HCT116 (cell line): ENCODE measurements at places on chromosomes 7 and 10. TPM values are rescaled to one million over a fixed set of nuclear protein-coding genes. Genes with fewer than 3 reads are reported as not detected.
A peak's percentile ranks its signal among the peaks of the same experiment; 100 is the strongest.

Gene CLDN4
- 234 TPM for total RNA-seq

Gene LRIT2
- total RNA-seq = not detected

DNA sequence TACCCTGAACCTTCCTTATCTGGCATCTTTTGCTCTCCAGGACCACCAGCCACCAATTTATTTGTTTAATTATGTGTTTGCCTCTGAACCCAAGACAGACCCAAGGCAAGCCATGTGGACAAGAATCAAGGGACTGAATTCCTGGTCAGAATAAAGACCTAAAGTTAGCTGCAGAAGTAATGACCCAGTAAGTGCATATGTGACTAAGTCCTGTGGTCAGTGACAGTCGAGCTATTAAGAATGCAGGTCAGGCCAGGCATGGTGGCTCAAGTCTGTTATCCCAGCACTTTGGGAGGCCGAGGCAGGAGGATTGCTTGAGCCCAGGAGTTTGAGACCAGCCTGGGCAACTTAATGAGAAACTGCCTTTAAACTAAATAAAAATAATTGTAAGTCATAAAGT, 139.4 kb downstream of the CCDC71L start:
- no peaks in the 10 kb centered on the region for H3K4me1 ChIP-seq
- DNase-seq = no peak
- H3K36me3 ChIP-seq = no peaks in the 10 kb centered on the region
- H3K27me3 ChIP-seq = no peaks in the 10 kb centered on the region
- H3K27ac ChIP-seq = no peak overlapping the region
- H3K4me3 ChIP-seq = no peak overlapping the region

Gene AKR1E2
- total RNA-seq = 5.0 TPM

DNA sequence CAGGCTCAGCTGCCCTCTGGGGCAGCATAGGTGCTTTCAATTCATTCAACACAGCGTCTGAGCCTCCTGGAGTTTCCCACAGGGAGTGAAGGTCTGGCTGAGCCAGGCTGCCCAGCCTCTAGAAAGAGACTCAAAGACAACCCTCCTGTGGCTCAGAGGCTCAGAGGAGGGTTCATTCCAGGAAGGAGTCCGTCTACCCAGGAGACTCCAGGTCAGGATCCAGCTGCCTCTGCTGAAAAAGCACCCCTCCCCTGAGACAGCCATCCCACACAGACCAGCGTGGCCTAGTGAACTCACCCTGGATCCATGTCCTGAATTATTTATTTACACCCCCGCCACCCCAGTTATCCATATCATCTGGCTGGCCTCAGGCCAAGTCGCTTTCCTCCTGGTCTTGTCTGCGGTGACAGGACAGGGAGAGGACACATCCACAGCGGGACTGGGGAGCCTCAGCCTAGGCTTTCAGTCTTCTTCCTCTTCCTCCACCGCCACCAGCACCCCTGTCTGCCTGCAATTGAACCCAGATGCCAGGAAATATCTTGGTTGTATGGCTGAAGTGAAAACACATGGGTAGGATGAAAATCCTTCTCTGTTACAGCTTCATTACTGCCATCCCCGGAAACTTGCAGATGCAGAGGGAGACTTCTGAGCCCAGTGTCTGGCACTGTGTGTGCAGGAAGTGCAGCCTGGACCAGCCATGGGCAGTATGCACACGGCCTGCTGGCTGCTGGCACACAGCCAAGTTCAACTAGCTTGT, 44.0 kb upstream of the COL13A1 start:
- H3K36me3 ChIP-seq = no peaks in the 10 kb centered on the region
- H3K4me3 ChIP-seq = no peak overlapping the region
- no peaks in the 10 kb centered on the region for H3K4me1 ChIP-seq
- no peak for DNase-seq

DNA sequence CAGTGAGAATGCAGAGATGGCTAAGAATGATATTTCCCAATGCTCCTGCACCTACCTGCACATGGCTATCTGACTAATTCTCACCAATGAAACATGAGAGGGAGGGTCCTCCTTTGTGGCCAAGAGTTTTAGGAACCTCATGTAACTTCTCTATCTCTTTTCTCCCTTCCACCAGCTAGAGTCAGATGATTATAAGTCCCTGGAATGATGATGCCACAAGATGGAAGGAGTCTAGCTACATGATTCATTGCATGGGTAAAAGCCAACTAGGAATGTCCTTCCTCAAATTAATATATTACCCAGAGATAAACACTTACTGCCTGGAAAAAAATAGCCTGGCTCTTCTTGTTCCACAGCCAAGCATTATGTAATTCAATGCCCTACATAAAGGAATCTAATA, 55.1 kb upstream of the AASS start:
- no peak for DNase-seq
- no peak overlapping the region for H3K4me3 ChIP-seq
- H3K27me3 ChIP-seq = no peaks in the 10 kb centered on the region
- H3K4me1 ChIP-seq = no peaks in the 10 kb centered on the region
- no peak overlapping the region for H3K27ac ChIP-seq
- H3K36me3 ChIP-seq = no peaks in the 10 kb centered on the region

Gene CDC14C
- total RNA-seq = not detected

Gene TRIM74
- total RNA-seq = 1.0 TPM

- no peak for DNase-seq
- H3K27me3 ChIP-seq = no peaks in the 10 kb centered on the region
- H3K27ac ChIP-seq = no peak overlapping the region
- H3K4me1 ChIP-seq = no peaks in the 10 kb centered on the region
- peaks cover 4% of the 10 kb centered on the region; the same call in 1 of the 2 replicates for H3K36me3 ChIP-seq
- H3K4me3 ChIP-seq = no peak overlapping the region
These were observed 66.2 kb downstream of the SLC29A4 start for GRCh38 chr7:5349005-5349380.

DNA sequence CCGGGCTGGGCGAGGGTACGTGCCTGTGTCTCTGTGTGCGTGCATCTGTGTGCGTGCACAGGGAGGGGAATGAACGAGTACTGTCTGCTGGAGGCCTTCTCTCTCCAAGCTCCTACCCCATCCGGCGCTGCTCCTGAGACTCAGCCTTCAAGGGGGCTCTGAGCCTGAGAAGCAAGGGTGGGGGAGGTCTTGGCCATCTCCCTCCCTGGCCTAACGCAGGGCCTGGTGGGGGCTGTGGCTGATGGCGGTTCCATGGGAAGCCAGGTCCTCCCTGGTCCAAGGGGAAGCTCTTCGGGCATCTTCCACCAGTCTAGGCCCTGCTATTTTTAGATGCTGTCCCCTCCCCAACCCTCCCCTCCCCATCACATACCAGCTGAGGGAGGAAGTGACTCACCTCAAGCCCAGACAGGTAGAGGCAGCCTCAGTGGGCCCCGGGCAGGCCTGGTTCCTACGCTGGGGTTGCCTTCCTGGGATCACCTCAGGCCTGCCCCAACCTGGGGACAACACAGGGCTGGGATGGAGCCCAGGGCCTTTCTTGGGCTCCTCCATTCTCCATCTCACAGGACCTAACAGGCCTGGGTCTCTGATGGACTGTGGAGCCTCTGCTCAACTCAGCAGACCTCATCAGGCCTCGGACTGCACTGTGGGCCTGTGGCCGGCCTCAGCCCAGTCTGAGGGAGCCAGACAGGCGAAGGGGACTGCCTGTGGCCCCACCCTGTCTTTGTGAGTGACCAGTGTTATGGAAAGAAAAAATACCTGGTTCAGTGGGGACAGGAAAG, 32.2 kb downstream of the DNAJB12 start:
- H3K36me3 ChIP-seq = no peaks in the 10 kb centered on the region
- no peaks in the 10 kb centered on the region for H3K27me3 ChIP-seq
- peaks cover 87% of the 10 kb centered on the region for H3K4me1 ChIP-seq
- peak; percentile 80 for DNase-seq

DNA sequence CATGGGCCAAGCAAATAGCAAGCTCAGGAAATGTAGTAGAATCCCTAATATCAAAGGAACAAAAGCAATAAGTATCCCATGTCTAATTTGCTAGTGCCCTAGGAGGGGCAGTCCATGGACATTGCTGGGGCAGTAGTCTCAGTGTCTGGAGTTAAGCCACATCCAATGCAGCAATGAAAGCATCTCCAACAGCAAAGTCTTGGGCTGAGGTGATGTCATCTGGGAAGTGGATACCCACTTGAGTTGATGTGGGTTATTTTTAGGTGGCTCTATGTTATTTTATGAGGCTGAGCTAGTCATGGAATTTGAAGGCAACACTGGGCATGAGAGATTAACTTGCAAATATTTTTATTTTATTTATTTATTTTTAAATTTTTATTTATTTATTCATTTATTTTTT, 540.0 kb downstream of the ETV1 start:
- H3K4me1 ChIP-seq = no peaks in the 10 kb centered on the region
- no peak overlapping the region for H3K27ac ChIP-seq
- no peak for DNase-seq
- no peaks in the 10 kb centered on the region for H3K36me3 ChIP-seq

DNA sequence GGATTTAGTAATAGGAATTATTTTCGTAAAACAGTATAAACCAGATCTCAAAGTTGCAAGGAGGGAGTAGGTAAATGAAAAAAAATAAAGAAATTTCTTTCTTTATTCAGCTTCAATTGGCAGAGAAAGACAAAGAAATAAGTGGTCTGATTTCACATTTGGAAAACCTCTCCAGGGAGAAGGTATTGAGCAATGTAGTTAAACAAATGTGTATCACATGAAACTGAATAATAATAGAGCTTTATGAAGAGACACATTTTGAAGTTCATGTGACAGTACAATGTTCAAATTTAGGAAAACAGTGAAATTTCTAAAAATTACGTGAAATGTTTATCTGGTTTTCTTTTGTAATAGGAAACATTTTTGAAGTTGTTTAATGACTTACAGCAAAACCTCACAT, 63.0 kb downstream of the TAX1BP1 start:
- H3K4me1 ChIP-seq = no peaks in the 10 kb centered on the region
- DNase-seq = no peak
- no peak overlapping the region for H3K4me3 ChIP-seq
- no peaks in the 10 kb centered on the region for H3K27me3 ChIP-seq

GRCh38 chr10:110852255-110852896, 19.4 kb upstream of the PDCD4 start:
- no peak overlapping the region for H3K27ac ChIP-seq
- H3K4me3 ChIP-seq = no peak overlapping the region; the same call in 1 of the 2 replicates
- no peaks in the 10 kb centered on the region for H3K27me3 ChIP-seq
- H3K36me3 ChIP-seq = no peaks in the 10 kb centered on the region
- peaks cover 18% of the 10 kb centered on the region for H3K4me1 ChIP-seq
- DNase-seq = peak; percentile 85

DNA sequence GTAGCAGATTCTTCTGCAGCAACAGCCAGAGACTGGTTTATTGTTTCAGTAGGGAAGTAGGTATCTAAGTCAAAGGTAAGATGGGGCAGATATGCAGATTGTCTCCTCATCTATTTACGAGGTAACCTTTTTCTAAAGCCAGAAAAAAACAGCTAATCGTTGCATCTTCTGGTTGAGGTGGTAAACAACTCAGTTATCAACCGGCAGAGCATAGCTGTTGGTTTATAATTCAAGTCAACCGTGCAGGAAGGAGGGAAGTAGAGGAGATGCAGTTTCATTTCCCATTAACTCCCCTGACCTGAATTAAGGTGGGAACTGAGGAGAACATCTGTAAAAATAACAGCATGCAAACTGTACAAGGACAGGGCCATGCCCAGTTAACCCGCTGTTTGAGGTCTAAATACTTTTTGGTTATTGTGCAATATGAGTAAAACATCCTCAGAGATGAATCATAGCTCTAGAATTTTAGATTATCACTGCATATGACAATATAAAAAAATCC, 156.5 kb upstream of the ITGB1 start:
- no peaks in the 10 kb centered on the region for H3K27me3 ChIP-seq
- H3K4me1 ChIP-seq = peaks cover 6% of the 10 kb centered on the region; the same call in 1 of the 2 replicates
- no peak for DNase-seq
- H3K27ac ChIP-seq = no peak overlapping the region

- no peaks in the 10 kb centered on the region for H3K36me3 ChIP-seq
- DNase-seq = no peak
- no peak overlapping the region for H3K27ac ChIP-seq
- peaks cover 19% of the 10 kb centered on the region for H3K4me1 ChIP-seq
- H3K4me3 ChIP-seq = no peak overlapping the region
- no peaks in the 10 kb centered on the region for H3K27me3 ChIP-seq
These were observed 62.5 kb upstream of the INSIG1 start for GRCh38 chr7:155234950-155235789.

- H3K4me3 ChIP-seq = no peak overlapping the region
- no peak overlapping the region for H3K27ac ChIP-seq
These were observed 63.9 kb downstream of the FOXL3 start for GRCh38 chr7:353746-354325.

Gene TUBB8
- 0.39 TPM for total RNA-seq

GRCh38 chr10:89494068-89494467, 41.3 kb downstream of the SLC16A12 start:
- H3K36me3 ChIP-seq = no peaks in the 10 kb centered on the region
- no peaks in the 10 kb centered on the region for H3K27me3 ChIP-seq
- DNase-seq = no peak
- H3K4me1 ChIP-seq = no peaks in the 10 kb centered on the region
- H3K27ac ChIP-seq = no peak overlapping the region
- no peak overlapping the region for H3K4me3 ChIP-seq

DNA sequence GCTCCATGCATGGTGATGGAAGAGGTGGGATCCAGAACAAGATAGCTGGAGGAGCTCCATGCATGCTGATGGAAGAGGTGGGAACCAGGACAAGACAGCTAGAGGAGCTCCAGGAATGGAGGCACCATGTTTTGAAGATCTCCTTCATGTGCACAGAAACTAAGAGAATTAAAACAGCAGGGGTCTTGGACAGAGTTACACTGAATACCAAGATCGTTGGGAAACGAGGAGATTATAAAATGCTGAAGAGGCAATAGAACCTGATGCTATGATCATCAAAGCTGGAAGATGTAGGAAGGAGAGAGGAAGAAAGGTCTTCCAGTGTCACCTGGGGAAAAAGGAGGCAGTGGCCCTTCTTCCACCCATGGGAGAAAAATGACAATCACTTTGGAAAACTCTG, 193.6 kb upstream of the PFKP start:
- DNase-seq = no peak
- H3K27ac ChIP-seq = no peak overlapping the region
- H3K36me3 ChIP-seq = no peaks in the 10 kb centered on the region; the same call in 1 of the 2 replicates

Gene GPR26
- total RNA-seq = not detected

DNA sequence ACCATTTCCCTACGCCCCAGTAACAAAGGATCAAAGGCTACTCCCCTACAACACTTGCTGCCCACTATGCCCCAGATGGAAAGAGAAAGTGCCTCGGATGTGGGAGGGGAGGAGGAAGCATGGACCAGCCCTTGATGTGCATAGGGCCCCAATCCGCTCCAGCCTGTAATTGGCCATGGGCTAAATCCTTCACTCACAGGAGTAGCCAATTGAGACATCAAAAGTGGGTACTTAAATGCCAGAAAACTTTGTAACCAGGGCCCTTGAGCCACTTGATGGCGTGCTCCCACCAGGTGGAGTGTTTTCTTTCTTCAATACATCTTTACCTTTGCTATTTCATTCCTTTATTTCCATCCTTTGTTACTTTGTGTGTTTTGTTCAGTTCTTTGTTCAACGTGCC, 500.5 kb upstream of the LRRN3 start:
- no peaks in the 10 kb centered on the region for H3K36me3 ChIP-seq
- no peak overlapping the region for H3K4me3 ChIP-seq
- H3K27me3 ChIP-seq = no peaks in the 10 kb centered on the region
- no peak overlapping the region for H3K27ac ChIP-seq
- H3K4me1 ChIP-seq = no peaks in the 10 kb centered on the region
- DNase-seq = no peak
